ENCODE measurements at places on chromosomes 11 and 22.

DNA sequence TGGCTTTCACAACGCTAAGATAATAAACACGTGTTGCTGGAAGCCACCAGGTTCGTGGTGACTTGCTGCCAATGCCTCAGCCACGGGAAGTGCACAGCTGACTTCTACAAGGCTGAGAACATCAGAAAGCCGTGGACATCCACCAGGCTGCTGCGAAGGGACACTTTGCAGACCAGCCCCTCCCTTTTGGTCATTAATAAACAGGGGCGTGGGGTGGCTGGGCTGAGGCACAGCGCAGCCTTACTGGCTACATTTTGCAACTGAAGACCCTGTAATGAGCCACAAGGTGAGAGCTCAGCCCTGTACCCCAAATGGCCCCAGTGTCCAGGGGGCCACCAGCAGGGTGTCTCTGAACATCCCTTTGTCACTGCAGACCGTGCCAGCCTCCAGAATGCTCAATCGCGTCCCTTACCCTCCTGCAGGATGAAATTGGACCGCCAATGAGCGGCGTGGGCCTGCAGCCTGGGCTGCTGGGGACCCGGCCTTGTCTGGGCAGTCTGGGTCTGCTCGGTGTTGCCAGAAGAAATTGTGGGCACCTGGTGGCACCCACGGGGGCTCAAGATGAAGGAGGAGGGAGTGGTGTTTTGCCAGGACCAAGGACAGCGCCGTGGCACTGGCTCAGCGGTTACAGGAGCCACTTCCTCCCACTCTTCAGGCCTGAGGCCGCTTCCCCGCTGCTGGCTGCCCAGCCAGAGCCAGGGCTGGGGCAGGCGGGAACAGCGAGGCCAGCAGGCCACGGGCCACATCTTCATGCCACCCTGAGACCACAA is 181.9 kb downstream of the CTTN start:
- DNase-seq: no peak

- no peak for DNase-seq
Measured at GRCh38 chr22:32632512-32633315, 158.1 kb downstream of the FBXO7 start.

GRCh38 chr22:37775785-37776638 is 31.7 kb upstream of the GCAT start:
- peak; percentile 73 for DNase-seq

GRCh38 chr22:45290410-45290936 is 5.7 kb downstream of the UPK3A start:
- peak; percentile 86 for DNase-seq

GRCh38 chr11:44834846-44835245 is 108.1 kb downstream of the TSPAN18 start:
- DNase-seq: no peak

GRCh38 chr11:15655552-15655951 is 540.8 kb downstream of the INSC start:
- DNase-seq: no peak
